Stimulated activated CD4-positive, alpha-beta T cell treated with anti-CD3 and anti-CD28 coated beads, Interleukin-12 subunit alpha, Interleukin-12 subunit beta, amount 100 ng/mL, for 48 hours (primary cell): ENCODE measurements at places on chromosomes 5 and 9.

- no peak for DNase-seq
These were observed 1.9 kb downstream of the EMB start for GRCh38 chr5:50439221-50439620.

DNA sequence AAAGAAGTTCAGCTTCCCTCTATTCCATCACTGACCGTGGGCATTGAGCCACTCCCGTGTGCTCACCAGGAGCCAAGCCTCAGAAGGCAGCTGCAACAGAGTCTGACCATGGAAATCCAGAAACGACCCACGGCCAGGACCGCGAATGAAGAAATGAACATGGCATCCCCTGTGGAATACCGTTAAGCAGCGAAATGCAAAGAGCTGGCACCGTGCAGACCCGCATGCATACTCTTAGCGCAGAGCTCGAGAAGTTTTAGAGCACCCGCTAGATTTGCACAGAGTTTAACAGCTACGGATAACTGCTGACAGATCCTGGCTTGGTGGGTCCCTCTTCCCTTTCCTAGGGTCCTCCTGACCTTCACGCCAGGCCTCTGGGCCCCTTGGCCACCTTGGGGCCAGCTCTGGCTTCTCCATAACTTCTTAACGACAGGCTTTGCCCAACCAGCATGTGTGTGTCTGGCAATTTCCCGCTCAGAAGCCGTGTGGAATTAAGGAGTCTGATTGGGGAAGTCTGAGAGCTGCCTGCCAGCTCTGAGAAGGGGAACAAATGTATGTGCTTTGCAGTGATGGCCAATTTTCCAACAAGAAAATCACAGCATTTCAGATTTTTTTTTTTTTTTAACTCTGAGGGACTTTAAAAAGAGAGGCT lies 75.3 kb upstream of the COL5A1 start:
- DNase-seq: no peak

DNA sequence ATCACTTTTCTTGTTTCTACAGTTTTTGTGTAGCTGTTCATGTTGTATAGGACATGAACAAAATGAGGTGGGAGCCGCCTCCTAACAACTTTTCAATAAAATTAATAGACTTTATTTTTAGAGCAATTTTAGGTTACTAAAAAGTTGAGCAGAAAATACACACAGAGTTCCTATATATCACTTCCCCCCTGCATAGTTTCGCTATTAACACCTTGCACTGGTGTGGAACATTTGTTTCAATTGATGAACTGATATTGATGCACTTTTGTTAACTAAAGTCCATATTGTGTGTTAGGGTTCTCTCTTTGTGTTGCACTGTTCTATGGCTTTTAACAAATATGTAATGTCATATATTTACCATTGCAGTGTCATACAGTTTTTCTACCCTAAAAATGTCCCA lies 47.8 kb upstream of the KCNN2 start:
- no peak for DNase-seq

- DNase-seq: no peak
These were observed 96.1 kb upstream of the SAP30L start for GRCh38 chr5:154349626-154350264.

DNA sequence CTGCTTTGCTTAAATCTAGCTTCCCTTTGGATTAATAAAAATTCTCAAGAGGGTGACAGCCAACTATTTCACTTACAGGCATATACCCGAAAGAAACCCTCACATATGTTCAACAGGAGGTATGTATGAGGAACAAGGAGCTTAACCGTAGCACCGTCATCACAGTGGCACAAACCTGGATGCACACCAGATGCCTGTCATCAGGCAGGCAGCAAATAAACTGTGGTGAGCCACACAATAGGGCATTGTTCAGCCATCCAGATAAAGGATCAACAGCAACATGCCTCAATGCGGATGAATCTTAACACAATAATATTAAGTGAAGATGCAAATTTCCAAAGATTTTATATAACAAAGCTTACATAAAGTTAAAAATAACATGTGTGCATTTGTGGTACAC lies 5.5 kb upstream of the TNFSF15 start:
- no peak for DNase-seq

- DNase-seq: no peak
These were observed 38.0 kb upstream of the FANCC start for GRCh38 chr9:95355500-95355899.

- no peak for DNase-seq
These were observed 4.7 kb downstream of the CXXC5 start for GRCh38 chr5:139652788-139653241.

- no peak for DNase-seq
These were observed 485.3 kb downstream of the CDH9 start for GRCh38 chr5:26553079-26553478.

- DNase-seq: no peak
These were observed 6.4 kb upstream of the FPGS start for GRCh38 chr9:127796225-127796813.

DNA sequence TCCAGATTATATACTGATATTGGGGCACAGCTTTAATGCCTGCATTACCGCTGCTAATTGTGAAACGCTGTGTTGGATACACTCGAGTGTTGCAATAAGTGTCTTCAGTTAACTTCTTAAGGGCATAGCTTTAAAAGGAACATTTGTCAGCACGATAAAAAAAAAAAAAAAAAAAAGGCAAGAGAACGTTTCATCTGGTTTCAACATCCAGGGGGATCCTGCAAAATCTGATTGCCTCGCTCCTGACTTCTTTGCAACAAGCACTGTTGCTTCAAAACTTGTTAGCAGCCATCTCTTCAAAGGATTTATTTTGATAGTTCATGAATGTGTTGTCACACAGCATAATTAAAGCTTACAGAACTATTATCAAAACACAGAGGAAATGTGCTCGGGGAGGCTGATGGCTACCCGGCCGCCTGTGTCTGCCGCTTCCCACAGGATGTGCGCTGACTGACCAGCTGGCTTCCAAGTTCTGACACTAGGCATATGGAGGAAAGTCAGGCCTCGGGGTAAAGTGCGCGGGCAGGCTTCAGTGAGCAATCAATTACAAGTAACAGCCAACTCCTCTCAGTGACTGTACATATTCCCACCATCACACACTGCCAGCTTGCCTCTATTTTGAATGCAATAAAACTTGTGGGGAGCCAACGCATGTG lies 77.7 kb downstream of the EBF1 start:
- DNase-seq: no peak

DNA sequence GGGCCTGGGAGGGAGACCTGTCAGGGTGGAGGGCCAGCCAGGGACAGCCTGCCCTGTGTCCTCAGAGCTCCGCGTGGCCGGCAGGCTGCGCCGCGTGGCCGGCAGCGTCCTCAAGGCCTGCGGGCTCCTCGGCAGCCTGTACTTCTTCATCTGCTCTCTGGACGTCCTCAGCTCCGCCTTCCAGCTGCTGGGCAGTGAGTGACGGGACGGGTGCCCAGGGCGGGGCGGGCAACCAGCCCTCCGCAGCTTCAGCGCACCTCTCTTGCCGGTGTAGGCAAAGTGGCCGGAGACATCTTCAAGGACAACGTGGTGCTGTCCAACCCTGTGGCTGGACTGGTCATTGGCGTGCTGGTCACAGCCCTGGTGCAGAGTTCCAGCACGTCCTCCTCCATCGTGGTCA lies 1.8 kb downstream of the SLC34A3 start:
- no peak for DNase-seq

DNA sequence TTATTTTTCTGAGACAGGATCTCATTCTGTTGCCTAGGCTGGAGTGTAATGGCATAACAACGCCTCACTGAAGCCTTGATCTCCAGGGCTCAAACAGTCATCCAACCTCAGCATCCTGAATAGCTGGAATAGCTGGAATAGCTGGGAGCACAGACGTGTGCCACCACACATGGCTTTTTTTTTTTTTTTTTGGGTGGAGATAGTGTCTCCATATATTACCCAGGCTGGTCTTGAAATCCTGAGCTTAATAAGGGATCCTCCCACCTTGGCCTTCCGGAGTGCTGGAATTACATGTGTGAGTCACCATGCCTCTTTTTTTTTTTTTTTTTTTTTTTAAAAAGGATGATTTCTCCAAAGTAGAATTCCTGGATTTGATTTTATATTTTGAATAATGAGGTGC lies 60.7 kb downstream of the NSD1 start:
- DNase-seq: no peak

DNA sequence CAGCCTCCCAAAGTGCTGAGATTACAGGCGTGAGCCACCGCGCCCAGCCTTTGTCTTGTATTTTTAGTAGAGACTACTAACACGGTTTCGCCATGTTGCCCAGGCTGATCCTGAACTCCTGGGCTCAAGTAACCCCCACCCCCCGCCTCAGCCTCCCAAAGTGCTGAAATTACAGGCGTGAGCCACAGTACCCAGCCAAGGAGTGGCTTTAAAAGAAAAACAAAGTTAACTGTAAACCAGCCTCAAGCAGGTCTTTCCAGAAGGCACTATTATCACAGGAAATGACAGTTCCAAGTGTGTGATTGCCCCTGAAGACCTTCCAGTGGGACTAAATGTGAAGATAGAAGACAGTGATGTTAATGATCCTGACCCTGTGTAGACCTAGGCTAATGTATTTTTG lies 31.1 kb downstream of the SIL1 start:
- DNase-seq: no peak

DNA sequence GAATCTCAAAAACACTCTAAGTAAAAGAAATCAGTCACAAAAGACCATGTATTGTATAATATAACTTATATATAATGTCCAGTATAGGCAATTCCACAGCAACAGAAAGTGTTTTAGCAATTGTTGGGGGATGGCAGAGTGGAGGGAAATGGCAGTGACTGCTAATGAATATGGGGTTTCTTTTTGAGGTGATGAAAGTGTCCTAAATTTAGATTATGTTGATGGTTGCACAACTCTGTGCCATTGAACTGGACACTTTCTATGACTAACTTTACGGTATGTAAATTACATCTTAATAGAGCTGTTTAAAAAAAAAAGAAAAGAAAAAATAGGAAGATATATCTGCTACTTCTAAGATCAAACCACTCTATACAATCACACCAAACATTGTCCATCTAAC lies 124.9 kb upstream of the ZNF462 start:
- no peak for DNase-seq

- DNase-seq: no peak
These were observed 625 bp upstream of the UBLCP1 start for GRCh38 chr5:159262472-159262858.

- no peak for DNase-seq
These were observed 8.7 kb downstream of the FGF1 start for GRCh38 chr5:142677198-142677597.

- no peak for DNase-seq
These were observed 190.0 kb downstream of the DENND1A start for GRCh38 chr9:123739902-123740301.

DNA sequence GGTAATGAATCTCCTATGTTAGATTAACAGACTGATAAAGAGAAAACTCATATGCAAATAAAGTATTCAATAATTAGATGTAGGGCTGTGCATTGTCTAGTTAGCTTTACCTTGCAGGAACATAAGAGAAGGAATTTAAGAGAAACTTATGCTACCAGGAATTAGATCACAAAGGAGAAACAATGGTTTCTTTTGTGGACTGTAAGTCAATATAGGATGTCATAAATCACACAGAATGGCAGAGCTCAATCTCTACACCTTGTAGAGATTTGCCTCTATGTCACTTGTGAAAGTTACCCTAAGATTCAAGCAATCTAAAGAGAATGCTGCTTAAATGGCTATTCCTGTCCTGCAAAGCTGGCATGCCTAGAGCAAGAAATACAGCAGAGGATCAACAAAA lies 26.0 kb downstream of the SLCO4C1 start:
- DNase-seq: no peak

DNA sequence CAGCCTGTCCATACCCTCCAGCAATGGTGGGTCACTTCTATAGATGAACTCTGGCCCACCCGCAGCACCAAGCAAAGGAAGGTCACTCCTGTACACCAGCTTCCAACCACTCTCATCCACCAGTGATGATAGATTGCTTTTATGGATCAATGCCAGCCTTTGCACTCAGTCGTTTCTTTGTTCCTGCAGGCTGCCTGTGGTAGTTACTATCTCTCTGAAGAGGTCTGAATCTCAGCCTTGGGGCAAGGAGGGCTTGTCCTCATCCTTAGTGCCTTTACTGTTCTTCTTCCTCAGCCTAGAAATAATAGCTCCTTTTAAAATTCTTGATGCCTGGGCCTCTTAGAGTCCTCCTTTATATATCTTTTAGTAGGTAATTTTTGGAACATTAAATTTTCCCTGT lies 100.8 kb downstream of the TMC1 start:
- DNase-seq: no peak

DNA sequence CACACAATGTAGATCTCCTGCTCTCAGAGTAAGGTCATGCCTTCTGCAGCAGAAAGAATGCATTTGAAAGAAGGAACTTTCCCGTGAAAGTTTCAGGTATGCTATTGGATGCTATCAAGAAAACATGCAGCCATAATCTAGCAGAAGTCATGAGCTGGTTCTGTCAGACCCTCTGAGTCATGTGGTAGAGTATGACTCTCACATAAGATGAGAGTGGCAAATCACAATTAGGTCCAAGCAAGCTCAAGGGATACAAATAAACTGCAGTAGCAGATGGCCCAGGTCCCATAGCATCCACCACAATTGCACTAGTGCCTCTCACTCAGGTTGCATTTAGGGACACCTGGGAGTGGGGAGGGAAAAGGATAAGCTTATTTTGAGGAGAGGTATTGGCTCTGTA lies 292.8 kb downstream of the ASTN2 start:
- DNase-seq: no peak

GRCh38 chr5:79183617-79184016 lies 52.3 kb upstream of the JMY start:
- no peak for DNase-seq

- DNase-seq: no peak
These were observed 49.7 kb downstream of the FAM81B start for GRCh38 chr5:95440825-95441224.

GRCh38 chr5:112706446-112707016 lies 31.2 kb upstream of the APC start:
- DNase-seq: no peak
